ENCODE measurements at places on chromosomes 5 and 9.

DNA sequence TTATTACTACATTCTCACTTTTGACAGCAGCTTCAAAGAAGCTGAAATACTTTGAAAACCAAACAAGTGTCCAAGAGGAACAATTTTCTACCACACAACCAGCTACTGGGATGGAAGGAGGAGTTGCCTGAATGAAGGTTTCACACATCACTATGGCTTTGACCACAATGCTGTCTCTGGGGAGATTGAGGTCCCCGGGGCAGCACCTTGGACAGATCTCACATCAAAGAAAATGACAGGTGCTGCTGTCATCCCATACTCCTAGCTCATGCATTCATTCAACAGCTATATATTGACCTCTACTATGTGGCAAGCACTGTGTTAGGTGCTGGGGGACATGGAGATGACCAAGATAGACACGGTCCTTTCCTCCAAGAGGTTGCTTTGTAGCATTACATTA is 233.2 kb upstream of the RASEF start:
- DNase-seq = no peak

- no peak for DNase-seq
Observed at GRCh38 chr9:16303506-16303905, 567.0 kb downstream of the BNC2 start.

DNA sequence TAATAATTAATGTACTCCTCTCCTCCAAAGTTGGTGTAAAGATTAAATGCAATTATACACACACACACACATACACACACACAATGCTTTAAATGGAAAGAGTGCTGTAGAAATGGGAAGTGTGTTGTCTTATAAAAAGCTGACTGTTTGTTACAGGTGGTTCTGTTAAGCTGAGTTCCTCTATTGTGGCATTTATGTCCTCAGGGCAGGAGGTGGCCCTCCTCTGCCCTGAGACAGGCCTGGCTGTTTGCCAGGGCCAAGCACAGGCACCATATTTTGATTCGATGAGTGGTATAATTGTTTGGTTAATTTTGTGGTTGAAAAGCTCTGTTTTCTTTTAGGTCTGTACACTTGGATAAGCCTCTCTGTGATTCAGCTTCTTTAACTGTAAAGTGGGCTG is 573.9 kb downstream of the KIF4B start:
- no peak for DNase-seq

DNA sequence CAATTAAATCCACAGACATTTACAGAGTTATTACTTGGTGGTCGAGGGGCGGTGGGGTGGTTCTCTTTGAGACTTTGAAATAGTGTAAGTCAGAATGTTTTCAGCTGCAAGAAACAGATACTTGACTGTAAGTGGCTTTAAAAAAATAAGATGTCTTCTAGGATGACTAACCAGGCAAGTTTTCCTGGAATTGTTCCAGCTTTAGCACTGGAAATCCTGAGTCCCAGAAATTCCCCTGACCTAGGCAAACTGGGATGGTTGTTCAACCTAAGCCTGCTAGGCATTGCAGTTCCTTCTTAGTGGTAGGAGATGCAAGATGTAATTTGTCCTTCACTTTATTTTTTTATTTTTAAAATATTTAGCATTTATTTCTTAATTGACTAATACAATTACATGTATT is 169.5 kb upstream of the POC5 start:
- no peak for DNase-seq

DNA sequence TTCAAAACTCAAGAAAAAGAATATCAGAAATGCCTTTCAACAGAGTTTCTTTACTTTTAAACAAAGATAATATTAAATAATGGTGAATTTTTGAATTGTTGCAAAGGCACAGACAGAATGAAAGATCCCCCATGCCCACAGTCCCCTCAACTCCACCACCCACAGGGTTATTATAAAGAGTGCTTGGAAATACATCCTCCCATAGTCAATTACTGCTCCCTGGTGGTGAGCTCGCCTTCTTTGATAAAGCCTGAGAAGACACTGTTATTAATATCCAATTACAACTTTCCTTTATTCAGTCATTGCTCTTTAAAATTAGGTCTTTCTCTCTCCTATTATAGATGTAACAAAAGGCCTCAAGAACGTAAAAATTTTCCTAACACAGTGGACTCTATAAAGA is 490.2 kb upstream of the RORB start:
- DNase-seq = no peak

GRCh38 chr5:126595486-126596083 is 566 bp upstream of the ALDH7A1 start:
- no peak for DNase-seq

GRCh38 chr9:124513376-124513994 is 6.3 kb upstream of the NR5A1 start:
- no peak for DNase-seq

GRCh38 chr5:76601470-76601869 is 21.7 kb downstream of the F2RL2 start:
- no peak for DNase-seq

GRCh38 chr9:113737517-113738271 is 138.4 kb upstream of the ZNF618 start:
- no peak for DNase-seq

DNA sequence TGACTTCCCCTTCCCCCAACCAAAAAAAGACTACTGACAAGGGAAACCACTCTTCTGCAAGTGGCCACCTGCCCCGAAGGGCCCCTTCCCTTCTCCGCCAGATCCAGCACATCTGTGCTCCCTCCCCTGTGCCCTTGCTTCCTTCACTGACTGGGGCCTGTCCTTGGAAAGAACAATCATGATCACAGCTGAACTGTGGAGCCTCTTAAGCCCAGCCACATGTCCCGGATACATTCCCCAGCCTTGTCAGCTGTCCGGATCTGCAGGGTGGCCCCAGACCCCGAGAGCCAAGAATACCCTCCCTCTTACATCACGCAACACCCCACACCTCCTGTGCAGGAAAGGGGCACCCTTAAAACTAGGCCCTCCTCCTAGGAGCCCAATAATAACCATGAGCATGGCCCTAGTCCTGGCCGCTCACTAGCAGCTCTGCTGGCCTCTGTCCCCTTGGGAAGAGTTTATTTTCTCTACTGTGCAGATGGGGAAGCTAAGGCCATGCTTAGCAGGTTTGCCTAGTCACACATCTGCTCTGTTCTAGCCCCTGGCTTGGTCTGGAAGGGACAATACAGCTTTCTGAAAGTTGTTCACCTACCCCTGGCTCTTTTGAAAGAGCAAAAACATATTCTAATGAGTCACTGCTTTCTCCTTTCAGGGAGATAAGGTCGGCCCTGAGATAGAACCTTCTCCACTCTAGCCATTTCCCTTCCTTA is 3.8 kb downstream of the SPRY4 start:
- DNase-seq = no peak

- DNase-seq = no peak
Observed at GRCh38 chr5:32014096-32014745, 159.9 kb downstream of the GOLPH3 start.

GRCh38 chr5:160339406-160340130 is 27.2 kb upstream of the CCNJL start:
- DNase-seq = no peak

GRCh38 chr5:142836048-142836447 is 65.9 kb downstream of the ARHGAP26 start:
- no peak for DNase-seq

- DNase-seq = no peak
Observed at GRCh38 chr5:139787257-139787567, 8.4 kb upstream of the PSD2 start.

DNA sequence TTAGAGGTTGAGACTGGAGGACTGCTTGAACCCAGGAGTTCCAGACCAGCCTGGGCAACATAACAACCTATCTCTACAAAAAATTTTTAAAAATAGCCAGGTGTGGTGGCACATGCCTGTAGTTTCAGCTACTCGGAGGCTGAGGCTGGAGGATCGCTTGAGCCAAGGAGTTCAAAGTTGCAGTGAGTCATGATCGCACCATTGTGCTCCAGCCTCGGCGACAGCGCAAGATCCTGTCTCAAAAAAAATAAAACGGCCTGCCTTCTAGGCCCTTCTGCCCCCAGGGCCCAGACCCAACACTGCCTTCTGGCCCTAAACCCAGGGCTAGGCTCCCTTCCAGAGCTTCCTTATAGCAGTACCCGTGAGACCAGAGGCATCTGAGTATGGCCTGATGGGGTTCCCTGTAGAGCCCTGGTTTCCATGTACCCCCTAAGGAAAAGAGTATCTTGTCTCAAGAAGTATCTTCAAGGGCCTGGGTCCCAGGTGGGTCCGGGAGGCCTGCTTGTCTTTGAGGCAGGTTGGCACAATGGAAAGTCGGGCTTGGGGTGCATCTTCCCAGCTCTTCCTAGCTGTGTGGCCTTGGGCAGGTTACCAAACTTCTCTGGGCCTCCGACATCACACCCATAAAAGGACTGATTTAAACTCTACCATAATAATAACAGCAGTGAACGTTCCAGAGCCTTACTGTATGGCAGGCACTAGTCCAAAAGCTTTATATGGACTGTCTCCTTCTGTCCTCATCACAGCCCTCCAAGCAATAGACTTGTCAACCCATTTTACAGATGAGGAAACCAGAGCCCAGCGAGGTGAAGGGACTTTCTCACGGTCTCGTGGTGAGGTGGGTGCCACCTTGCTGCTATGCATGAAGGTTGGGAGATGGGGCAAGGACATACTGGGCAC is 9.6 kb downstream of the LRRC8A start:
- DNase-seq = no peak

DNA sequence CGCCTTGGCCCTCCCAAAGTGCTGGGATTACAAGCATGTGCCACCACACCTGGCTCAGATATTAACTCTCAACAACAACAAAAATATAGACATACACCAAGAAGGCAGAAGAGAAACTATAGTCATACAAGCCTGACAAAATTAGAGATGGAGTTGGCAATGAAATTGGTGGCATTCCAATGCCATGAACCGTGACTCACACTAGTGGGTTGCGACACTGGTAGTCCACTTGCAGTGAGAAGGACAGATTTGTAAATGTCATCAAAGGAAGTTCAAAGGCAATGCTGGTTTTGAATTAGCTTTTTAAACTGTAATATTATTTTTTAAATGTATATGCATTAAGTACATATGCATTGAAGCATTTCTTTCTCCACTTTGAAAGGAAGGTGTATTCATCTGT is 8.5 kb upstream of the DNAJC25 start:
- no peak for DNase-seq

- DNase-seq = peak; percentile 87
Observed at GRCh38 chr9:127971357-127972235, 9.2 kb downstream of the EEIG1 start.

DNA sequence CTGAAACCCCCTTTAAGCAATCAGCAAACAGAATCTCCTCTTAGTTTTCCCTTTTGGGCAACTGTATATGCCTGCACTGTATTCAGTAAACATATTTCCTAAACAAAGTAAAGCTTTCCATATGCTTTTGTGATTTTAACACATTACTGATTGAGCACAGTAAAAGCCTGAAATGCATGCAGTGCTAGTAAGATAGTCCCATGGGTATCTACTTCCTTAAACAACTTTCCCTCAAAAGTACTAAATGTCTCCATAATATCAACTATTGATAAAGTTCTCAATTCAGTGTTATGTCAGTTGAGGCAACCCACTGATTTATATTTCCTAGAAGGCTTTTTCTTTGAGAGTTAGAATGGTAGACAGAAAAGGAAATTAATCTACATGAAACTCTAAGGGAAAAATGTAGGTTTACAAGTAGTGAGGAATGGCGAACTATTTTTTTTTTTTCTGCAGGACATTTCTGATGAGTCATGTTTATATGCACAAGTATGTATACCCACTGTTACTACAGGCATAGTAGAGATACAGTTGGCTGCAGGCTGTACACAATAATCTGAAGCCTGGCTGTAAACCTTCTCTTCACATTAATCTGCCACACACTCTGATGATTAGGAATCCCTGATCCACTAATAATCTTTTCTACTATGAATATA is 31.2 kb upstream of the CEP120 start:
- no peak for DNase-seq

GRCh38 chr5:42960506-42960905 is 79.6 kb downstream of the ANXA2R start:
- DNase-seq = no peak

GRCh38 chr5:97545886-97546535 is 363.0 kb upstream of the RIOK2 start:
- DNase-seq = no peak

DNA sequence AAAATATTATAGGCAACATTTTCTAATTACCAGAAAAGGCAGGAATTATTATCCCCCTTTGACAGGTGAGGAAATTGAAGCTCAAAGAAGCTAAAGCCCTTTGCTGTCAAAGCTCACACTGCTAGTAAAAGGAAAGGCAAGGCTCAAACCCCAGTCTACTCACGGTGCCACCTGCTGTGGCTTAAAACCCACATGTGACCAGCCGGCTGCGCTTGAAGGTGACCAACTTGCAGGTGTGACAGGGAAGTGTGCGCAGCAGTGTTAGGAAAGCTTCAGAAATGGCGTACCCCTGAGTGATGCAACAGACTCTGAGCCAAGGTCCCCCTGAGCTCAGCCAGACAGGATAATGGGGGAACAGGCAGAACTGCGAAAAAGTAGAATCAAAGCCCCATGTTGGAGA is 45.2 kb downstream of the PAX5 start:
- no peak for DNase-seq

DNA sequence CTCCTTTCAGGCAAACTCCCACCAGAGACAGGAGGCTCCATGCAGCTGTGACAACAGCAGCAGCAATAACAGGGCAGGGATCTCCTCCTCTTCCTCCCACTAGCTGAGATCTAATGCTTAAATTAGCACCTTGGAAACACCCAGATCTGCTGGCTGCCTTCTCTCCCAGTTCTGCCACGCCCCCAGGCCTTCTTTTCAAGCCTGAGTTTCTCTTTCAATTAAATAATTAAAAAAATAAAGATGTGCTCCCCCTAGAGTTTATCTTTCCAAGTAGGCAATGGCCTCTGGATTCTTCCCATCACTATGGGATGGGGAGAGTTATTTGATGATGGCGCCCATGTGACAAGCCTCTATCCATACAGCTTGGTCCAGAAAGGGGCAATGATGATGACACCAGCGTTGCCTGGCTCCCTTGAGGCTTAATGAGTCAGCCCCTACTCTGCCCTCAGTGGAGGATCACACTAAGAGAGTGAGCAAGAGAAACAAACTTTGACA is 3.8 kb downstream of the FAM219A start:
- DNase-seq = no peak

DNA sequence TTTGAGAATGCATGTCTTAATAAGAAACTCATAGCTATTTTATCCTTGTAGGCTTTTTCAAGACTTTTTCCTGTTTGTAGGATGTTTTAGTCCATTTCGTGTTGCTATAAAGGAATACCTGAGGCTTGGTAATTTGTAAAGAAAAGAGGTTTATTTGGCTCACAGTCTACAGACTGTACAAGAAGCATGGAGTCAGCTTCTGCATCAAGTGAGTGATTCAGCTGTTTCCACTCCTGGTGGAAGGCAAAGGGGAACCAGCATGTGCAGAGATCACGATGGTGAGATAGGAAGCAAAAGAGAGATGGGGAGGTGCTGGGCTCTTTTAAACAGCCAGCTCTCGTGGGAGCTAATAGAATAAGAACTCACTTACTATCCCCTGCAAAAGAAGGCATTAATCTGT is 177.3 kb downstream of the ALDH1A1 start:
- no peak for DNase-seq

DNA sequence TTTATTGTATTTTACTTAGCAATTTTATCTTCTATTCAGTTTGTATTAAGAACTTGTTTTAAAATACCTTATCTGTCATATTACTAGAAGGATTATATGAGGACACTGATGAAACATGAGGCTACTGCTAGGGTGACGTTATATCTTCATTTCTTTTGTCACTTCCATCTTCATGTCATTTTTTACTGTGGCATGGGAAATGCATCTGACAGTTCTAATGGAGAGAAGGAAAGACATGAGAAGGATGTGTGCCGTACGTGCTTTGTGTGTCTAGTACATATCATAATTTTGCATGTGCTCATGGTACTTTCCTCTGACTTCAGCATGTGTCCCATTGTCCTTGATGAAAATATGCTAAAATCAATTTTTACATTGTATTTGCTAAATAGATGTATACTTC is 258.2 kb downstream of the PTPRD start:
- DNase-seq = no peak
